Hematopoietic multipotent progenitor cell treated with erythropoietin and hydrocortisone succinate and interleukin-3 and kit ligand, for 15 days (in vitro differentiated cells): ENCODE measurements at places on chromosomes 7 and 10.
A peak's percentile ranks its signal among the peaks of the same experiment; 100 is the strongest.

DNA sequence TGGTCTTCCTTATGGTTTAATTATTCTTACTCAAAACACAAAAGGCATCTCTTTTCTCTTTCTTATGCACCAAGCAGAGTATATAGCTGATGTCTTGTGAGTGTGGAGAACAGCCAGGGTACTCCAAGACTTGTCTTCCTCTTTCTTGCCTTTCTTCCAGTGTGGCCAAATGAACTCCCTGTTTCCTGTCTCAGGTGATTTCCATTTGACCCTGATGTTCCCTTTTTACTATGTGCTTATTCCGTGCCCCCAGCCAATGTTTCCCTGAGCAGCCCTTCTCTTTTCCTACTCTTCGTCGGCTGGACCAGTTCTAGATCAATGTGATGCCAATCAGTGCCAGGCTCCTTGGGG, 12.6 kb downstream of the OR9A4 start:
- DNase-seq, result no peak

DNA sequence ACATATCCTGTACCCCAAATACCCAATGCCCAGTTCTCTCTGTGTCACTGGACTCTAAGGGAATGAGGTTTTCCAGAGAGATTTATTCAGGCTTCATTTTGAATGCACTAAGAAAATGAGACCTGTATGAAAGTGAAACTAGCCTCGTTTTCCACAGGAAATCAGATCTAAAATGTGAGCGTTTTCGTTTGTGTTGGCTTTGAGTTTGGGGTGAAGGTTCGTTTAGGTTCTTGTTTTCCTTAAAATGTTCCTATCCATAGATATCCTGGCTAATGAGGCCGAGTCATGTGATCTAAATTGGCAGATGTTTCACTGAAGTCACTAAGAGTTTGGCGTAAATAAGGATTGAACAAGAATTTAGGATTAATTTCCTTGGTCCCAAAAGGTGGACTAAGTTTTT, 90.9 kb upstream of the BMPER start:
- no peak for DNase-seq

- no peak for DNase-seq
These were observed 579.3 kb downstream of the SH2D4B start for GRCh38 chr10:81116990-81117389.

DNA sequence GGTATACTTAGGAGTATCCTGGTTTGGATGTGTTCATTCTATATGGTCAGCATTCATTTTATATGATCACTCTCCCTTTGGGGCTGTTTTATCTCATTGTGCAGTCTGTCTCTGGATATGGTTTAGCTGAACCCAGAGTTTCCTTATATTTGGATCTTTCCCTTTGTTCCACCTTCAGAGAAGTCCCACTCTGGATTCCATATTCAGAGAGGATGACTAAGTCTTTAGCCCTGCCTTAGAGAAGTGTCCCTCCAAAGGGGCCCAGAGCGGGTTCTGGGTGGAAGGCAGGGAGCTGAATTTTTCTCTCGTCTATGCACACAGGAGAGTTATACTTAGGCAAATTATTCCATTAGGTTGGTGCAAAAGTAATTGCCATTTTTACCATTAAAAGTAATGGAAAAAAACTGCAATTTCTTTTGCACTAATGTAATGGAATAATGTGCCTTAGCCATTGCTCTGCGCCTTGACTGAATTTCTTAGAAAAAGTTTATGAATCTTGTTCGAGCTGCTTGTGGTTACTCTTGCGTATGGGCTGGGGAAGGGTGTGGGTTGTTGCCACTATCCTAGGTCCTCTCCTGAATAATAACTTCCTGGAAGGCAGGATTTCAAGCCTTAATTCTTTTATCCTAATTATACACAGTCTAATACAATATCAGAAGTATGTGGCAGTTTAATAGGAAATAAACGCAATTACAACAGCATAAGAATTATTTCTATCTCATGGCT, 74.2 kb upstream of the MTPN start:
- no peak for DNase-seq

DNA sequence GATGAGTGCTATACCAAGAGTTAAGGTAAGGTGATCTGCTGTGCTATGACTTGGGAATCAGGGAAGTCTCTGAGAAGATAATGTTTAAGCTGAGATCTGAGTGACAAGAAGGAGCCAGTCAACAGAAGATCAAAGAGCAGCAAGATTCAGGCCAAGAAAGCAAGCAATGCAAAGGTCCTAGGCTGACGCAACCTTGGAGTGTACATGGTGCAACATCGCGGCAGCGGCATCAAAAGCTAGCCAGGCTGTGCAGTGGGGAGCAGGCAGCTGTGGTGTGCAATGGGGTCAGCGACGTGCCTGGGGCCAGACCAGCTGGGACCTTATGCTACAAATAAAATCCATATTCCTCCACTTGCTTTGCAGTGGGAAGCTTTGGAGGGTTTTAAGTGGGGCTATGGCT, 324.1 kb downstream of the LRMDA start:
- no peak for DNase-seq

GRCh38 chr7:34177476-34177875, 272.1 kb downstream of the BMPER start:
- DNase-seq, result no peak

GRCh38 chr10:84493361-84493760, 165.0 kb downstream of the CCSER2 start:
- no peak for DNase-seq

- no peak for DNase-seq
These were observed 143.5 kb upstream of the TRIM24 start for GRCh38 chr7:138316421-138317043.

- DNase-seq, result no peak
These were observed 153.0 kb downstream of the DOCK4 start for GRCh38 chr7:112052993-112053736.

- no peak for DNase-seq
These were observed 17.1 kb downstream of the PLXDC2 start for GRCh38 chr10:19833170-19833824.

DNA sequence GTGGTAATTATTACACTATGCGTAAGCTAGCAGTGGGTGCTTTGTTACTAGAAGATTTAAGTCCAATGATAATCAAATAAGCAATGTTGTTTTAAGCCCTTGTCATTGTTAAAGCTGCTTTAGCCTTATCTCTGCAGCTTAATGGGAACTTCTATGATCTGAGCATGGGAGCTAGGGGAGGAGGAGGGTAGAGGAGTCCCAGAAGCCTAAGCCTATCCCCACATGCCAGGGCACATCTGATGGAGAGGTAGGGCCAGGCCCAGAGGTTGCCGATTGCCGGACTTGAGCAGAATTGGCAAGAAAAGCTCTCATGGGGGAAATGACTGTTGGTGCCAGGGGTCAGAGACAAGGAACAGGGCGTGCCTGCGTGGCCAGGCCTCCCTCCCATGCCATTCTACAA, 13.4 kb downstream of the CUBN start:
- DNase-seq, result no peak

GRCh38 chr10:58637352-58637751, 124.7 kb downstream of the BICC1 start:
- no peak for DNase-seq

GRCh38 chr10:89233033-89233432, 18.5 kb downstream of the LIPA start:
- DNase-seq, result no peak

DNA sequence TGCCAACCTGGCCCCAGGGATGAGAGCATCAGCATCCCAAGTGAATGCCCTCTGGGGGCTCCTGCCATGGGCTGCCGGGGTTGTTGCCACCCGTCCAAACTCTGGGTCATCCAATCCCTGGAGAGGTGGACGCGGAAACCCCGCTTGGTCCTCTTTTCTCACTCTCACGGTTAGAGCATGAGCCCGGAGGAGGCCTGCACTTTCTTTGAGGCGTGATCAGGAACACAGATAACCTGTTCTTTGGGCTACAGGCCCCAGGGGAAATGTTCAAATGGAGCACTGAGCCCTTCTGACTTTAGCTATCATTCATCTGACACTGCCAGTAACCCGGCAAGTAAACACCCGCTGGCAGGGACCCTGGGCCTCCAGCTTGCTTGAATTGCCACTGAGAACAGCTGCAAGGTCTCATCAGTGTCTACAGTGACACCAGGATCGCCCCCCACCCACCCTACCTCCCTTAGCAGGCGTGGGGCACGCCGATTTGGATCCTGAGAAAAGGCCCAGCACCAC, 29.4 kb upstream of the SLF2 start:
- DNase-seq, result no peak

- peak; percentile 23 for DNase-seq
These were observed at the start of gene C10orf53 for GRCh38 chr10:49679480-49679893. TSS of gene C10orf53 (plus strand) at chr10:49679651. CDS start at chr10:49679698, 47 bp downstream.

GRCh38 chr10:60870803-60871202, 73.2 kb downstream of the RHOBTB1 start:
- DNase-seq, result no peak

- DNase-seq, result peak; percentile 18
These were observed 1.0 kb downstream of the ATE1 start for GRCh38 chr10:121926671-121927317.

DNA sequence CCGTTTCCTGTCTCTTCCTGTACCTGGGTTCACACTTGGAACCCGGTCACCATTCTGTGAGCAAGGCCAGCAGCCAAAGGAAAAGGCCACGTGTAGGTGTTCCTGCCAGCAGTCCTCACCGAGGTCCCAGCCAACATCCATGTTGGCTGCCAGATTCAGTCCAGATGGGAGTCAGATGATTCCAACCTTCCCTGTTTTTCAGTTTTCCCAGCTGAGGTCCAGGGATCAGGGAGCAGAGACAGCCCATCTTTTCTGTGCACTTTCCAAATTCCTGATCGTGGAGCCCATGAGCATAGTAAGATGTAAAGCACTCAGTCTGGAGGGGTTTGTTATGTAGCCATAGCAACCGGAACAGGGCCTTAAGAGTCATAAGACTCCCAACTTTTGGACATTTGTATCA, 3.9 kb upstream of the PVRIG start:
- no peak for DNase-seq

GRCh38 chr10:84226616-84227015, 1.3 kb upstream of the LRIT2 start:
- DNase-seq, result no peak

DNA sequence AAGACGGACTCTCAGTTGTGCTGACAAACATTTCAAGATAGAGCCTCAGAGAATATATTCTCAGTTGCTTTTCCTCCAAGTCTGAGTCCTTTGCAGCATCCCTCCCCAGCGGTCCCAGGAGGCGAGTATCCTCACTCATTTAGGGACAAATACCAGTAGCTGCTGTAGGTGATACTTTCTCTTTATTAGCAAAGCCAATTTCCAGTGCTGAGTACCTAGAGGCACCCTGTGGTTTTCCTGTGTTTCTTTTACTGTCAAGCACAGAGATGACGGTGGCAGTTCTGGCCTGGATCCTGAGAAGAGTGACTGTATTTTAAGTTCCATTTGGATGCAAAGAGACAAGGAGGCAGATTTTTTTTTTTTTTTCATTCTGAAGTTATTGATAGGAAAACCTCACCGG, 1058.4 kb downstream of the SORCS3 start:
- DNase-seq, result no peak

DNA sequence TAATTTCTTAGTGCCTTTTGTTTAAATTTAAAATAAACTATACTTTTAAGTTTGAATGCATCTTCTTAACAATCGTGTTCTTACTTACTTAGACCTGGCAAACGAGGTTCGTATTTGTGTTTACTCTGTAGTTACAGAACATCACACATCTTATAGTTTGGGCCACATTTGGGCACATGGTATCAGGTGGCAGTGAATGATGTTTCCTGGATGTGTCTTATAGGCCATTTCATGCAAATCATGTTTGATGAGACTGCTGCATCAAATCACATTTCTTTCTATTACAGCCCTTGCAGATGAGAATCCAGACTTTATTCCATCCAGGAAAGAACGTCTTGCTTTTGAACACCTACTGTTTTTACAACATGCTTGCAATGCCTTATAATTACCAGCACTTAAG, 78.5 kb downstream of the RBM33 start:
- no peak for DNase-seq

DNA sequence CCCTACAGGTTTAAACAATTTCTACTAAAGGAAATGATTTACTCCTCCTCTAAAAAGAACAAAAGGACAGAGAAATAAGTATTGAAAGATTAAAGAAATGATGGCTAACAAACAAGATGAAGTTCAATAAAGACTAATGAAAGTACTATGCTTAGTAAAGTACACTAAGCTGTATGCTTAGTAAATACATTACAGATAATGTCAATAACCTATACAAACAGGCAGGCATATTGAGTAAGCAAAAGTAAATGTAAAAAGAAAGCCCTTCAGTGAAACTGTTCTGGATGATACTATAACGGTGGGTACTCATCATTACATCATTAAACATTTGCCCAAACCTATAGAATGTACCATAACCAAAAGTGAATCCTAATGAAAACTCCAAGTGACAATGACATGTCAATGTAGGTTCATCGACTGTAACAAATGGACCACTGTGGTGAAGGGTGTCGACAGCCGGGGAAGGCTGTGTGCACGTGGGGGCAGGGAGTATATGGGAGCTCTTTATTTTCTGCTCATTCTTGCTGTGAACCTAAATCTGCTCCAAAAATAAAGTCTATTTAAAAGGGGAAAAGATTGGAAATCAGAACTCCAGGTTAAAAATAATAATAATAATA, 34.0 kb downstream of the CYTH3 start:
- DNase-seq, result no peak

GRCh38 chr10:22426653-22427052, 81.4 kb downstream of the SPAG6 start:
- no peak for DNase-seq

DNA sequence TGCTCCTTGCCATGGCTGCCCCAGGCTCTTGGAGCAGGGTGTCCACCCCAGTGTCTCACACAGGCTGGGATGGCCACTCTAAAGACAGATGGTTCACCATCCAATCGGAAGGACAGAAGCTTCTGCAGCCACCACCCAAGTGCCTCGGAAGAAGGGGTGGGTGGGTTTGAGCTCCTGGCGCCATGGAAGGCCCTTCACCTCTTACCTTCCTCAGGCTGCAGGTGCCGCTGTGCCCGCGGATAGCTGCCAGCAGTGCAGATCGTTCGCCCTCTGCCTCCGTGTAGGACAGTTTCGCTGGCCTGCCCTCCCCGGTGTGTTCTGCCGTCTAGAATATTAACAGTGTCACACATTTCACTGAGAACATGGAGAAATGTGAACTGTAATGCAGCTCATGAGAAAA, 243.6 kb upstream of the GRB10 start:
- DNase-seq, result no peak

DNA sequence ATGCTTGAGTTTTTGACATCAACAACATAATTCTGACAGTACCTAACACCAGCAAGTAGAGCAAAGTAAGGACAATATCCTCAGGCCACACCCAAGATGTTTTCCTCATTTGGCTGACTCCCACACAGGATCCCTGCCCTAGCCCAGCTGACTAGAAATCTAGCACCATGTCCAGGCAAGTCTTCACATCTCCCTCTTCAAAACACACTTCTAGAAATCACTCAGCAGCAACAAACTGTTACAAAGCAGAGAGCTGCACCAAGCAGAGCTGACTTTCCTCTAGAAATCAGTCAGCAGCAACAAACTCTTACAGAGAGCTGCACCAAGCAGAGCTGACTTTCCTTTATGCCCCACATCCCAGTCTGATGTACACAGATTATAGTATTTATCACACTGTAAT, 7.7 kb downstream of the TMEM168 start:
- no peak for DNase-seq
